ENCODE measurements at places on chromosomes 2 and 18. TPM values are rescaled to one million over a fixed set of nuclear protein-coding genes. Genes with fewer than 3 reads are reported as not detected.

SLC14A1 gene
- 22.7 TPM for total RNA-seq

GALR1 gene
- not detected for total RNA-seq

SLC38A11 gene
- total RNA-seq, result not detected

ALPP gene
- 0.26 TPM for total RNA-seq

SLC9A4 gene
- not detected for total RNA-seq

LCT gene
- 0.08 TPM for total RNA-seq

ANKRD53 gene
- 0.05 TPM for total RNA-seq

TMEM17 gene
- total RNA-seq, result 4.3 TPM

THSD7B gene
- 0.16 TPM for total RNA-seq

PMAIP1 gene
- 61.3 TPM for total RNA-seq

SCG2 gene
- 10.3 TPM for total RNA-seq

RUFY4 gene
- total RNA-seq, result not detected

KCNJ3 gene
- 0.04 TPM for total RNA-seq

ACTR1B gene
- total RNA-seq, result 34.1 TPM

AP1S3 gene
- 1.9 TPM for total RNA-seq

GAREM1 gene
- 2.2 TPM for total RNA-seq

MROH2A gene
- not detected for total RNA-seq

FHOD3 gene
- 10.5 TPM for total RNA-seq

CTAGE1 gene
- total RNA-seq, result not detected

SGO2 gene
- 6.6 TPM for total RNA-seq

MLPH gene
- 24.7 TPM for total RNA-seq

MAP3K19 gene
- total RNA-seq, result not detected

MYO3B gene
- total RNA-seq, result not detected

ZNF396 gene
- 1.4 TPM for total RNA-seq

OST4 gene
- 169 TPM for total RNA-seq

MC5R gene
- total RNA-seq, result 0.32 TPM

TNFRSF11A gene
- total RNA-seq, result 2.5 TPM

FAM237A gene
- total RNA-seq, result not detected

EMX1 gene
- not detected for total RNA-seq

DCC gene
- 0.21 TPM for total RNA-seq

SMC6 gene
- 29.8 TPM for total RNA-seq

HADHA gene
- 113 TPM for total RNA-seq

PDE11A gene
- 0.04 TPM for total RNA-seq

DSG4 gene
- not detected for total RNA-seq

KRTCAP3 gene
- total RNA-seq, result 0.60 TPM

CYP27C1 gene
- 1.2 TPM for total RNA-seq

KIF5C gene
- total RNA-seq, result 4.7 TPM

LINC00305 gene
- not detected for total RNA-seq

PSMA8 gene
- total RNA-seq, result not detected

COLEC11 gene
- not detected for total RNA-seq

SKOR2 gene
- not detected for total RNA-seq

IL36A gene
- not detected for total RNA-seq

CRACDL gene
- 0.37 TPM for total RNA-seq

NPAS2 gene
- 50.3 TPM for total RNA-seq

DQX1 gene
- not detected for total RNA-seq

SAG gene
- not detected for total RNA-seq

M1AP gene
- not detected for total RNA-seq

SERPINB13 gene
- not detected for total RNA-seq

LOXL3 gene
- 158 TPM for total RNA-seq

DSG1 gene
- total RNA-seq, result not detected

PER2 gene
- total RNA-seq, result 4.4 TPM

GAL3ST2 gene
- not detected for total RNA-seq

NPPC gene
- 2.9 TPM for total RNA-seq

CABYR gene
- total RNA-seq, result 4.1 TPM

All from A375 (cell line).